MCF 10A (cell line): ENCODE measurements at places on chromosomes 1 and 21.

GRCh38 chr1:67674260-67675011, 10.6 kb upstream of the GADD45A start:
- DNase-seq, result no peak

- DNase-seq, result peak; percentile 78
Measured at GRCh38 chr1:184118046-184118445, 66.5 kb downstream of the TSEN15 start.

GRCh38 chr1:239386453-239387303, at the start of gene CHRM3:
Gene CHRM3 (plus strand): TSS chr1:239386568. CDS start chr1:239907452, 520,884 bp downstream.
- DNase-seq, result peak; percentile 96

- DNase-seq, result peak; percentile 91
Measured at GRCh38 chr1:209672705-209673630, 2.2 kb upstream of the G0S2 start.

DNA sequence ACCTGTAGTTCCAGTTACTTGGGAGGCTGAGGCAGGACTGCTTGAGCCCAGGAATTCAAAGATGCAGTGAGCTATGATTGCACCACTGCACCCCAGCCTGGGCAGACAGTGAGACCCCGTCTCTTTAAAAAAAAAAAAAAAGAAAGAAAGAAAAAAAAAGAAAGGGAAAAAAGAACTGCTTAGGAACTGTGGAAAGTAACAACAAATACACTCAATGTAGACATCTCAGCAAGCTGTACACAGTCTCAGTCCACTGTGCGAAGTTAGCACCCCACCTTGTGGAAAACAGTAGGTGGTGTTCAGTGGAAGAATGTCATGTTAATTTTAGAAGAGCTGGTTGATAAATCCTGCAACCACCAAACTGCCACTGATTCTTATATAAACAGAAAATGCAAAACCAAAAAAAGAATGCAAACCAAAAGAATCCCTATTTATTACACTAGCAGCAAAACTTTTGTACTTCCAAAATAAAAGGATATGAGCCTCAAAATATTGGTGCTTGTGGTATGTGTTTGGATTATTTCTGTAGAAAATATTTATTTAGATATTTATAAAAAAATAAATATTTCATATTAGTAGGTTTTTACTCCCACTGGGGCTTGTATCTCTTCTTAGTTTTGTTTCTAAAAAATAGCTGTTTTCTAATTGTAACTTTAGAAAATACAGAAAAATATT, 31.1 kb downstream of the ALG14 start:
- peak; percentile 79 for DNase-seq

DNA sequence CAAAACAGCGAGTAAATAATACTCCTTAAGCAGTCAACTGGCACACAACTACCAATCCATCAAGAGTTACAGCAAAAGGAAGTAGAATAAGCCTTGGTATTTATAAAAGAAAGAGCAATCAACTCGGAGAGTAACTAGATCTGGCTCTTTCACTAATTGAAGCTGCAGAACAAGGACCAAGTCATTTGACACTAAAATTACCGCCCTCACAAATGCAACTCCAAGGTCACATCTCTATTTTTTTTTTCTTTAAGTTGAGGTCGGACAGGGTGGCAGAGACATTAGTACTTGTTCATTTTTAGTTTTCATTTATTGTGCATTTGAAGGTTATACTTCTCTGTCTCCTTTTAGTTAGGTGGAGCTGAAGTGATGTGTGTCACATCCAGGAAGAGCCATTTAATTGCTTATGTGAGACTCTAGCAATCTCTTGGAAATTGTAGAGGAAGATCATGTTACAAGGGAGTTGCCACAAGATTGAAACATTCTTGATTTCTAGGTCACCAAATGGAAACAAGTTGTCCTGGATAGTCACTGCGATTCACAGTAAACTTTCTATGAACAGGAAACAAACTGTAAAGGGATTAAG, 138.1 kb upstream of the ADAMTS5 start:
- peak; percentile 15 for DNase-seq

DNA sequence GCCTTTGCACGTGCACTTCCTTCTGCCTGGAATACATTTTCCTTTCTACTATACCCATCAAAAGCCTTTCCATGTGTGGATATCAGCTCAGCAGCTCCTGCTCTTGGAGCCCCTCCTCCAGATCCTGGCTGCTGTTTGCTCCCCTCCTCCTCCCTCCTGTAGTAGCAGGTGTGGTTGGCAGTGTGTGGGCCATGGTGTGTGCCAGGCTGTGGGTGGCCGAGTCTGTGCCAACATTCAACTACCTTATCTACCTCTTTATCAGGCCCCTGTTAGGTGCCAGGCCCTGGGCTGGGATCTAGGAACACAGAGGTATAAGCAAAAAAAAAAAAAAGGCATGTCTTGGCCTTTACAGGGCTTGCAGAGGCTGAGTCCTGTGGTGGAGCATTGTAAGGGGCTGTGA, 180.6 kb upstream of the JUN start:
- DNase-seq, result no peak

DNA sequence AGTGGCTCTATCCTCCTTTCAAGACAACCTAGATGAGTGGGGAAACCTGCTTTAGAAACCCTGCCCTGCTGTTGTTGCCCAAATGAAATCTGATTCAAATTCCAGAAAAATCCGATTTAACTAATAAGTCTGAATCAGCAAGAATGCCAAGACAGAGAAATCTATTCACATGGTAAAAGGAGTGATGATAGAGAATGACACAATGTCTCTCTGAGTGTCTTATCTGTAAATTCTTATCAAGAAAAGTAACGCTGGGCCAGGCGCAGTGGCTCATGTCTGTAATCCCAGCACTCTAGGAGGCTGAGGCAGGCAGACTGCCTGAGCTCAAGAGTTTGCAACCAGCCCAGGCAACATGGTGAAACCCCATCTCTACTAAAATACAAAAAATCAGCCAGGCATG, 13.7 kb upstream of the GUCA2A start:
- DNase-seq, result no peak

- DNase-seq, result no peak
Measured at GRCh38 chr1:10471411-10472219, 714 bp downstream of the DFFA start.

DNA sequence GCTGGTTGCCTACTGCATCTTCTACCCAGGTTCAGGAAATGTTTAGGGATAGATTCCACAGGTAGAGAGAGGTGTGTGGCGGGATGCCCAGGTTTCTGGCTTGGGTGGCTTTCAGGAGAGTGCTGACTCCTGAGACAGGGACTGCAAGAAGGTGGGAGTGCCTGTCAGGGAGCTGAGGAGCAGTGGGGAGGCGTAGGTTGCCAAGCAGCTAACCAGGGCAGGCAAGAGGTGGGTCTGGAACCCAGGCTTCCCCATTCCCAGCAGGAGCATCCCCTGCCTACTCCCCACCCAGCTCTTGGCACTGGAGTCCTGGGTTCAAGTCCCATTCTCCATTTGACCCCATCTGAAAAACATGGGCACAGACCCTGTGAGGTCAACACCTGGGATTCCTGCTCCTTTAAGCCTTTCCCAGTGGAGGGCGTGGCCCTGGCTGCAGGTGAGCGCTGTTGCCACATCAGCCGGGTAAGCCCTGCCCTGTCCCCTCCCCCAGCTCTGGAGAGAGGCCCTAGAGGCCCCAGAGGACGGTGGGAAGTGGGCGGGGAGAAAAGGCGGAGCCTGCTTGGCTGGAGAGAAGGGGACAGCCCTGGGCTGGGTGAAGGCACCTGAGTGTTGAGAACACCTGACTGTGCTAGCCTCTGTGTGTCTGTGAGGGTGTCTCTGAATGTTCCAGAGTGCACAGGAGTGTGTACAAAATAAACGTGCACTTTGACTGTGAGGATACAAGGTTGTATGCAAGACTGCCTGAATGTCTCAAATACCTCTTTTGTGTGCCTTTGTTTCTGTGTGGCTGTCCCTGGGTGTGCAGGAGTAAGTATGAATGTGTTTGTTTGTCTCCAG, 14.0 kb upstream of the SYNC start:
- DNase-seq, result peak; percentile 96

- no peak for DNase-seq
Measured at GRCh38 chr1:91993256-91993655, 36.5 kb upstream of the EPHX4 start.

DNA sequence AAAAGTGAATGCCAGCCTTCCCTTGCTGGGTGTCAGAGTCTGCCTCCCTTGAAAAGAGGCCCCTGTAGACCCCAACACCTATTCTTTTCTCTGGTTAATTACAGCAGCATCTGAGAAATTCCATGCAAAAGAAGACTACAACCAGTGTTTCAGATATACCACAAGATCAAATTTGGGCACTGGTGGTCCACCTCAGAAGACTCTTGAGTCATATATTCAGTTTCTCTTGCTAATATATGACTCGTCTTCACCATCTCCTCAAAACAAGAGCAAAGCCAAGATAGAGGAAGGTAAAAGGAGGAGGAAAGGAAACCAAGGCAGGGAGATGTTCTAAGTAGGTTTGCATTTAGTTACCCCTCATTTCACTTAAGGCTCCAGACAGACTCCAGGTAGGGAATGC, 259.9 kb downstream of the ZNF648 start:
- no peak for DNase-seq

DNA sequence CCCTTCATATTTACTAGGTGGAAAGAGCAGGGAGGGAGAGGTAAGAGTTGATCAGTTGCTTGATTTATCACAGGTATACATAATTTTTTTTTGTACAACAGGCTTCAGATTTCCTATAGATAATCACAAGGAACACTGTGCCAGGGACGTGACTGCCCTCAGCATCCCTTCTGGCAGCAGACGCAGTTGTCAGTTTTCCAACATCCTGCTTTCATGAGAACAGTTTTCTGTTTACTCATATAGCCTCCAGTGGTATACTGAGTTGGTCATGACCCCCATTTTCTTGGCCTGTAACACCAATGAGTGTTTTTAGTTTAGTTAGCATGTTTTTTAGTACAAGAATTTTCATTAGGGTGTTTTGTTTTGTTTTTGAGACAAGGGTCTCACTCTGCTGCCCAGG, 37.9 kb upstream of the PTPRF start:
- DNase-seq, result peak; percentile 44

DNA sequence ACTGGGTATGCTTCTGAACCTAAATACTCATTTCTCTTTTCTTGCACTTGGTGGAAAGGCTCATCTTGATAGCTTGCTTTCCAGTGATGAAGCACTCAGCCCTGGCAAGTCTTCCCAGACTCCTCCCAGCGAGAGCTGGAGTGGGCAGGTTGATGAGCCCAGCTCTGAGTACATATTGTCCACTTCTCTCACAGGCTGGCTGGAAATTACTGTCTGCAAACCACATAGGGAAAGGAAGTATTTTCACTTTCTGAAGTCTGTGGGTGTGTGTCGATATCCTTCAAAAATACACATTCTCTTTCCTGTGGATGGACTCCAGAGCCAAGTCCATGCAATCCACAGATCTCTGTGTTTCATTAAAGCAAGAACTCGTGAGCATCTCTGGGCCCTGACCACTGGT, 38.7 kb upstream of the CNTN2 start:
- DNase-seq, result no peak
